ELR (cell line): ENCODE measurements at places on chromosomes 12 and 14.

- no peak for DNase-seq
Measured at GRCh38 chr12:9619411-9620179, 11.9 kb upstream of the KLRB1 start.

- no peak for DNase-seq
Measured at GRCh38 chr12:92546635-92547348, 156.0 kb upstream of the PLEKHG7 start.

- DNase-seq, result no peak
Measured at GRCh38 chr14:84686550-84686949, 843.4 kb upstream of the FLRT2 start.

DNA sequence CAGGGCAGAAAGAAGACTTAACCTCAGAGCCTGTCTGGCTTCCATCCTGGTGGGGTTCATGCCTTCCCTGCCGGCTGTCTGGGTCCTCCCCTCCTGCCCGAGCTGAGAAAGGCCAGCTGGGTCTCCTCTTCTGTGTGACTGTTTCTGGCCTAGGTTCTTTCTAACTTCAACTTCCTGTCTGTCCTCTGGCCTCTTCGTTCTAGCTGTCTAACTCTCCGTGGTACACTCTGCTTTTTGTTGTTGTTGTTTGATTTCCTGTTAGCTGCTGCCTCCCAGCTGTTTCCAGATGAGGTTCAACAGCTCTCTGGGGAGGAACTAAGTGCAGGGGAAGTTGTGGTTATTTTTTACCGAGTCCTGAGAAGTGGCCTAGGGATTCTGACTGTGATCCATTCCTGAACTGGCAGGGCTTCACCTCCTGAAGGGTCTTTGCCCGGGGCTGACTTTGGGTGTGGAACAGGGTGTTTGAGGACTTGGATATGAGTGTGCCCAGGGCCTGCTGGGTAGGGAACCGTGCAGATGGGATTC lies 3.2 kb downstream of the MLXIP start:
- DNase-seq, result peak; percentile 49

GRCh38 chr12:114302606-114303315 lies 103.2 kb downstream of the TBX5 start:
- DNase-seq, result no peak

DNA sequence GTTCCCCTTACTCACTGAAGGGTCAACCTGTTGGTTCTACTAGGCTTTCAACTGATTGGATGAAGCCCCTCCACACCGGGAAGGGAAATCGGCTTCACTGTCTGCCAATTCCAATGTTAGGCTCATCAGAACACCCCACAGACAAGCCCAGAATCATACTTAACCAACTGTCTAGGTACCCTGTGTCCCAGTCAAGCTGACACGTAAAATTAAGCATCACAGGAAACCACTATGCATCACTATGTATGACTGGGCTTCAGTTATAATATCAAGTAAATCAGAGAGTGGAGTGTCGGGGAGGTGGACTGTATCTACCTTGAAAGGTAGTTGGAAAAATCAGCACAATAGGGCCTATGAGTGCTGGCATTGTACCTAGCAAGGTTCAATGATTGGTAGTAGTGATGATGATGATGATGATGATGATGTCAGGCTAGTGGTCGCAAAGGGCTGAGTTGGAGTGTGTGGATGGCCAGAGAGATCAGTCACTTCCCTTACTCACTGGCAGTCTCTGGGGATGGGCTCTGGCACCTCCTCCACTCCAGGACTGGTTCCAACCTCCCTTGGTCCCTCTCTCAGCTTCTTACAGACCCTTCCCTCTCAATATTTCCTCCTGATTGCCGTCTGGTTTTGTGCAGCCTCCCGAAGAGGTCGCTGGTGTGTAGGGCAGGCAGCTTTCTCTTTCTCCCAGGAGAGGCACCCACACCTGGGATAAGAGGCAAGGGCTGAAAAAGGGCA lies 3.3 kb upstream of the ATG101 start:
- DNase-seq, result peak; percentile 67

GRCh38 chr12:4435537-4435936 lies 10.1 kb downstream of the FGF6 start:
- DNase-seq, result no peak

DNA sequence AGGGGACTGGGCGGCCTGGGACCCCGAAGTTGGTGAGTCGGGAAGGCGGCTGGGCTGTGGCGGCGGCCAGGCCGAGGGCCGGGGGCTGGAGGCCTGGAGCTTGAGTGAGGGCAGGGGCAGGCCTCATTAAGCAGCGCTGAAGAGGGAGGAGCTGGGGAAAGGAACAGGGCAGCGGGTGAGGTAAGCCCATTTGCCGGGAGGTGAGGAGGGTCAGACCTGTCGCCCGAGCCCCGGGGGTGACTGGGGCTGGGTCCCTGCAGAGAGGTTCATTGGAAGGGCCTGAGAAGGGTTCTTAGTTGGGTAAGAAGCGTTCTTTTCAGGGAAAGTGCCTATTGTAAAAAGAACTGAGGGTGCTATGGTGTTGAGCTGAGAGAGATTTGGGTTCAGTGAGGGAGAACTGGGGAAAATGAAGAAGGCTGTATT lies 441 bp downstream of the RAB5B start:
- DNase-seq, result peak; percentile 64

GRCh38 chr14:88987516-88987915 lies 163.1 kb downstream of the TTC8 start:
- DNase-seq, result peak; percentile 76

DNA sequence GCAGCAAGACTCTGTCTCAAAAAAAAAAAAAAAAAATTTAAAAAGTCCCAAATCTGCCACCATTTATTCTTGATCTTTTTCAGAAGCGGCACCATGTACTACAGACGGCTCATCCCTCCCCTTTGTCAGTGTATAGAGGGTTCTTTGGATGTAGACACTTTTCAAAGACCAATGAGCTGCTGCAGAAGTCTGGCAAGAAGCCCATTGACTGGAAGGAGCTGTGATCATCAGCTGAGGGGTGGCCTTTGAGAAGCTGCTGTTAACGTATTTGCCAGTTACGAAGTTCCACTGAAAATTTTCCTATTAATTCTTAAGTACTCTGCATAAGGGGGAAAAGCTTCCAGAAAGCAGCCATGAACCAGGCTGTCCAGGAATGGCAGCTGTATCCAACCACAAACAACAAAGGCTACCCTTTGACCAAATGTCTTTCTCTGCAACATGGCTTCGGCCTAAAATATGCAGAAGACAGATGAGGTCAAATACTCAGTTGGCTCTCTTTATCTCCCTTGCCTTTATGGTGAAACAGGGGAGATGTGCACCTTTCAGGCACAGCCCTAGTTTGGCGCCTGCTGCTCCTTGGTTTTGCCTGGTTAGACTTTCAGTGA lies 6.5 kb upstream of the ACACB start:
- DNase-seq, result no peak

DNA sequence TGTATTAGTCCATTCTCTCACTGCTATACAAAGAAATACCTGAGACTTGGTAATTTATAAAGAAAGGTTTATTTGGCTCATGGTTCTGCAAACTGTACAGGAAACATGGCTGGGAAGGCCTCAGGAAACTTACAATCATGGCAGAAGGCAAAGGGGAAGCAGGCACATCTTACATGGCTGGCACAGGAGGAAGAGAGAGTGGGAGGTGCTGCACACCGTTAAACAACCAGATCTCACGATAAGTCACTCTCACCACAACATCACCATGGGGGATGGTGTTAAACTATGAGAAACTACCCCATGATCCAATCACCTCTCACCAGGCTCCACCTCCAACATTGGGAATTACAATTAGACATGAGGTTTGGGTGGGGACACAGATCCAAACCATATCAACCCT lies 191.8 kb upstream of the PLXNC1 start:
- DNase-seq, result no peak

DNA sequence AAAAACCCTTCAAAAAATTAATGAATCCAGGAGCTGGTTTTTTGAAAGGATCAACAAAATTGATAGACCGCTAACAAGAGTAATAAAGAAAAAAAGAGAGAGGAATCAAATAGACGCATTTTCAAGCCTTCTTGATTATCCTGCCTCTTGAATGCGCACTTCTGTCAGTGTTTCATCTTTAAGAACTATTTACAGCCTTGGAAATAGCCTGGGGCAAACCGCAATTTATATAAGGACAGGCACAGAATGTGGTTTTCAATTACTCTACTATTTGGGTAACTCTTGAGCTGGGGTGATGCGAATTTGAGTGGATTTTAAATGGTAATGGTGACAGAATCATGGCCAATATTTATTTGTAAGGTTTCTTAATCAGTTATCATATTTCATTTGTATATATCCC lies 179.1 kb upstream of the OTX2 start:
- no peak for DNase-seq

DNA sequence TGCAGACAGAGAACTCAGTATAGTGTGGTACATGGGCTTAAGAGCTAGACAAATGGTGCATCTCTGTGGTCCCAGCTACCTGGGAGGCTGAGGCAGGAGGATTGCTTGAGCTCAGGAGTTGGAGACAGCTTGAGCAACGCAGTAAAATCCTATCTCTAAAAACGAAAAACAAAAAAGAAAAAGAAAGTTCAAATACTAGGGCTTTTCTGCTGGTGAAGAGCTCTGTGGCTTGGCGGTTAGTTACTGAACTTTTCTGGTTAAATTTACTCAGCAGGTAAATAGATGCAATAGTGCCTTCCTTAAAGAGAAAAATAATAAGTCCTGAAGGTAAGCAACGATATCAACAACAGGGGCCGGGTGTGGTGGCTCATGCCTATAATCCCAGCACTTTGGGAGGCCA lies 31.4 kb upstream of the RAP1B start:
- DNase-seq, result no peak

GRCh38 chr14:90087433-90087832 lies 25.6 kb downstream of the KCNK13 start:
- DNase-seq, result peak; percentile 52

- no peak for DNase-seq
Measured at GRCh38 chr14:21109377-21110138, 8.7 kb downstream of the TMEM253 start.

- DNase-seq, result no peak
Measured at GRCh38 chr12:128586451-128587029, 237.2 kb downstream of the SLC15A4 start.

DNA sequence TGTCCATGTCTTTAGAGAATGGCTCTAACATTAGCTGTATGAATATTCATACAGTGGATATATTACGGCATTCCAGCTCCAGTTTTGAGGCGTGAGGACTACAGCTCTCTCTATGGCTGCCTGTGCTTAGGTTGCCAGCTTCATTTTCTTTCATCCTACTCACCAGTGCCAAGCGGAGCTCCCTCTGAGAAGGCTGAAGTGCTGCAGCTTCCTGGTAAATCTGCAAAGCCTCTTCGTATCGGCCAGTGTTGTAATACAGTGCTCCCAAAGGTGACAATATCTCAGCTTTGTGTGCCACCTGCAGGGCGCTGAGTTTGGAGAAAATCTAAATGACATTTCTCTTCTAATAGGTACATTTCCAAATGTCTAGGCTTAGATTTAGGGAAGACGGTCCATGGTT lies 19.8 kb upstream of the OVCH1 start:
- DNase-seq, result no peak

GRCh38 chr12:130083734-130084133 lies 78.5 kb upstream of the FZD10 start:
- no peak for DNase-seq

DNA sequence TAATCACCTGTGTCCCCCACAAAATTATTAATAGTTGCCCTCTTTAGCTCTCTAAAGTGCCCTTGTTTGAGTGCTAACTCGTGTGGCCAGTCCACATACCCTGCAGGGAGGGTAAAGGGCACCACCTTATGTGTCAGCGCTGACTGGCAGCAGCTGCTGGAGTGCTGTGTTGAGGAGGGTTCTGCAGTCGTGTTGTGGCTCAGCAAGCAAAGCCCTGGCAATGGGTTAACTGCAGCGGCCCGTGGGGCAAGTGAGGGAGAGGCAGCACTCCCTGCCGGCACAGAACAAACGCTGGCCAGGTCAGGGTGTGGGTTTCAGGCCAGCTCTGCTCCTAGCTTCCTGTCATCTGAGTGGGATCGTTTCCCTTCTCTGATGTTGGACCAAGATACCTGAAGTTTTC lies 369.8 kb downstream of the CACNA1C start:
- no peak for DNase-seq

DNA sequence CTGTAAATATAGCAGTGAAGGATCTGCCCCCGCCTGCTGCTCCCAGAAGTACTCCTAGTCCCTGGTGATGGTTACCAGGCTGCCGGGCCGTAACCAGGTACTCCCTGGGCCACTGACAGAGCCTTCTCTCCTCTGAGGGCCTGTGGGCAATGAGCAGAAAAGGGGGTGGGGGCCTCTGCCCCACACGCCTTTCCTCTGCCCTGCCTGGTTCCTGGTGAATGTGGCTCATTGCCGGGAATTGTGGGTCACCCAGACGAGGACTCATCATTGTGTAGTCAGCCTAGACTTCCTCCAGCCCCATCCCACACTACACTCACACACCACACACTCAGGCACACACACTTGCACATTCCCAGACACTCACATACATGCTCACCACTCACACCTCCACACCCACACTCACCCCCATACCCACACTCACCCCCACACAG lies 35.7 kb upstream of the ACTN1 start:
- peak; percentile 55 for DNase-seq

DNA sequence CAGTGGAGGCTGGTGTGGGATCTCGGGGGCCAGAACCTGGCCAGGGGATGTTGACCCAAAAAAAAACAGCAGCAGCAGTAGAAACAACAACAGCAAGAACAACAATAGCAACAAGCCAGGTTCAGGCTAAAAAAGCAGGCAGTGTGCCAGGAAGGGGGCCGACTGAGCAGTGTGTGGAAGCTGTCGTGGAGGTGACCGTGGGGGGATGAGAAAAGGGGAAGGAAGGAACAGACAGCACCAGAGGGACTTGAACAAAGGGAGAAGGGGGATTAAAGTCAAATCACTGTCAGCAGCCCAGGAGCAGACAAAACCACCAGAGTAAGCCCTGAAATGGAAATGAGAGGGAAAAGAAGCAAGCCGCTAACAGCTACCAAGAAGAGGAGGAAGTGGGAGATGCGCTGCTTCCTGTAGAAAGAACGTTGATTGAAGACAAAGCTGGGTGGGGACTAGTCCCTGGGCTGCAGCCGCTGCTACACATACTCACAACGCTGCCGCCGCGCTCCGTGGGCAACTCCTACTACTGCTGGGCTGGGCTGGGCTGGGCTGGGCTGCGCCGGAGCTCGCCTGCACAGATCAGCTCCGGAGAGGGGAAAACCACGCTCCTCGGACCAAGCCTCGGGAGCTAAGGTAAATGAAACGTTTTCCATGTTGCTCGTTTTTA lies at the start of gene GNG2:
Gene GNG2, plus strand, starts transcription at position 449 of the 661 bp plus-strand sequence. CDS start 90,067 bp downstream, outside the sequence.
- DNase-seq, result peak; percentile 85

- no peak for DNase-seq
Measured at GRCh38 chr12:63382930-63383329, 231.9 kb upstream of the AVPR1A start.

GRCh38 chr12:96239711-96240635 lies 45.8 kb downstream of the ELK3 start:
- DNase-seq, result no peak

DNA sequence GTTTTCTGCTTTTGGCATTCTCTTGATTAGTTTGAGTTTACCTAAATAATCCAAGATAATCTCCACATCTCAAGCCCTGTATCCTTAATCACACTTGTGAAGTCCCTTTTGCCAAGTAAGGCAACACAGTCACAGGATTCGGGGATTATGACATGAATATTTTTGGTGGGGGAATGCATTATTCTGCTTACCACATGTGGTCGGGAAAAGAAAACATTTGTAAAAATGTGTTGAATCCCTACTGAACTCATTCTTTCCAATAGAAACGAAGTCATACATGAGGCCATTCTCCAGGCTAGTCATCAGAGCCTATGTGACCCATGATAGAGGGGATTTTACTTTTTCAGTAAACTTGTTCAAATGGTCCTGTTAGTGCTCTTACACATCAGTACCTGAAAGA lies 58.5 kb upstream of the PRICKLE1 start:
- no peak for DNase-seq
